ENCODE measurements at places on chromosomes 1 and 21.

DNA sequence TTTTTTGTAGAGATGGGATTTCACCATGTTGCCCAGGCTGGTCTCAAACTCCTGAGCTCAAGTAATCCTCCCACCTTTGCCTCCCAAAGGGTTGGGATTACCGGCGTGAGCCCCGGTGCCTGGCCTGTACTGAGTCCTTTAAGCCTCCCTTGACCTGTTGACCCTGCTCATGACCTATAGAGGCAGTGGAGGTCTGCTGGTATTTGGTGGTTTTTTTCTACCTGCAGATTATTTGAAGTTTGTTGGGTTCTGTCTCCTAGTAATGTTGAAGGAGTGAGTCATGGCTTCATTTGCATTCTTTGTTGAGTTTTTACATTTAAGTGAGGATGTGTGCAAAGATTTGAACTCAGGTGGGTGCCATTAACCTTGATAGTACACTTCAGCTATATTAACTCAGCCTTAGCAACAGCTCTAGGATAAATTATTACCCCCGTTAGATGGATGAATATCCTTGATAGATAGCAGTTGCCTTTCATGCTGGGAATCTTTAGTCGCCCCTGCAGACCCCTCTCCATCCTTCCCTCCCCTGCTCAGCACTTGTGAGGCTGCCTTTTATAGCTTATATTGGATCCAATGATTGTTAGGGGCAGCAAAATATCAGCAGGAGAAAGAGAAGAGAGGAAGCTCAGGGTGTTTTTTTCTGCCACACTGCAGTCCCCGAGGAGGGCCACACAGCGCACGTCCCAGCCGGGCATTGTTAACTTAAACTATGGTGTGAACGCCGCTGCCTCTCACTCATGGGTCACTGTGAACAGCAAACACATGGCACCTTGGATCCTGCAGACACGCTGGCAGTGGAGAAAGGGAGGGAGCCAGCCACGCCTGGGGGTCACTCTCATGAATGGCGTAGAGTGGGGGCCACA lies 14.9 kb upstream of the NPPB start:
- DNase-seq: no peak

- no peak for DNase-seq
Observed at GRCh38 chr1:204304067-204304466, 55.7 kb downstream of the PLEKHA6 start.

DNA sequence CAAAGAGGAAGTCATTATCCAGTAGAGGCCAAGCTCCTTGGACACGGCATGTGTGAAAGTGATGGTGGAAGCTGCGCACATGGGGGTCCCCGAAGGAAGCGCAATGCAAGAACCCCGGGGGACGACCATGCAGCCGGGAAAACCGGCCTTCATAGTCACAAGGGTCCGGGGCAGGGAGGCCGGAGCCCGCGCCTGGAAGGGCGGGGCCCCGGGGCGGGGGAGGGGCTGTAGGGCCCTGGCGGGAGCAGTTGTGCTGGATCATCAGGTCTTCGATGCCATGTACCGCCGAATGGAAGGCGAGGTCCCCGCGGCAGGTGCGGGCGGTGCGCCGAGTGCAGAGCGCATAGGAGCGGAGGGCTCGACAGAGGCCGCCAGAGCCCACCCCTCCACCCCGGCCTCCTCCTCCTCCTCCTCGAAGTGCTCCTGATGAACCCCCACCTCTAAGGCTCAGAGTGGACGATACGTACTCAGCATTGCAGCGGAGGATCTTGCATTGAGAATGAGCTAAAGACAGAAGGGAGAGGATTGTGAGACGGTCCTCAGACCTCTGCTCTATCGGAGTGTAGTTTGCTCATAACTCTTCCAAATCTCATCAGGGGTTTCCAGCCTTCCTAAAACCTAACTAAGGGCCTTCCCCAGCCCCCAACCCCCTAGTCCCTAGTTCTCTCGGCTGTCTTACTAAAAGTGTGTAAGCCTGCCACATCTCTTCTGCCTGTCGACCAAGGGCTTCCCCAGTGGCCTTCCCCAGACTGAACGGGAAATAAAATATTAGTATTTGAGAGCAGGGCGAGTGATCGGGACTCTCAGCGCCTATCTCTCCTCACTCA lies 2.1 kb downstream of the HJV start:
- DNase-seq: no peak

- peak; percentile 50 for DNase-seq
Observed at GRCh38 chr1:153532181-153532580, 3.6 kb downstream of the S100A6 start.

GRCh38 chr1:230186003-230186863 lies 119.2 kb downstream of the GALNT2 start:
- peak; percentile 47 for DNase-seq

DNA sequence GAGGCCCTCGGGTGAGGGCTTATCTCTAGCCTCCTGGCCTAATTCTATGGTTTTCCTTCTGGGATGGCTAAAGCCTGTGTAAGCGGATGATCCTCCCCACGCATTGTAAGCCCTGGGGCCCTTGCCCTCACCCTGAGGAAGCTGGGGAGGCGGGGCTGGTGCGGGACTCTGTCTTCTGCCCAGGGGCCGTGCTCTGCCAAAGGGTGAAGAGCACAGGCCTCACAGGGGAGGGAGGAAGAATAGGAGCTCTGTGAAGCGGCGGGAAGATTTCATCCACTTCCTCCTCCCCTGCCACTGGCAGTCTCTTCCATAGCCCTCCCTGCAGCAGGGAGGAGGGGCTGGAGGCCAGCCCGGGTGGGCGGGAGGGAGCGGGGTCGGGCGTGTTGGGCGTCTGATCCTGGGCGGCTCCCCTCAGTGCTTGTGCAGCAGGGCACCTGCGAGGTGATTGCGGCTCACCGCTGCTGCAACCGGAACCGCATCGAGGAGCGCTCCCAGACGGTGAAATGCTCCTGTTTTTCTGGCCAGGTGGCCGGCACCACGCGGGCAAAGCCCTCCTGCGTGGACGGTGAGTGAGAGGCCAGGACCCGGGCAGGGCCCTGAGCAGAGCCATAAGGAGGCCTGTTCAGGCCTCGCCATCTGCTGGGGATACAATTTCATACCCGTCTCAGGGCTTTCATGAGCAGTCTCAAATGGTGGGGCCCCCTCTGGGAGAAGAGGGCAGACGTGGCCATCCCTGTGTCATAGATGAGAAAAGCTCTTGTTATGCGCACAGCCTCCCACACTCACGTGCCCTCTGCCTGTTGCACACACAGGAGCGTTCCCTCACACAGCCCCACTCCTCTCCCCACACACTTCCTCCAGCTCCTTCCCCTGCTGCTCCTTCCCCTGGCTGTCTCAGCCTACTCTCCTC lies 7.7 kb upstream of the PPM1J start:
- DNase-seq: no peak

- no peak for DNase-seq
Observed at GRCh38 chr1:202577381-202577780, 132.9 kb downstream of the SYT2 start.

DNA sequence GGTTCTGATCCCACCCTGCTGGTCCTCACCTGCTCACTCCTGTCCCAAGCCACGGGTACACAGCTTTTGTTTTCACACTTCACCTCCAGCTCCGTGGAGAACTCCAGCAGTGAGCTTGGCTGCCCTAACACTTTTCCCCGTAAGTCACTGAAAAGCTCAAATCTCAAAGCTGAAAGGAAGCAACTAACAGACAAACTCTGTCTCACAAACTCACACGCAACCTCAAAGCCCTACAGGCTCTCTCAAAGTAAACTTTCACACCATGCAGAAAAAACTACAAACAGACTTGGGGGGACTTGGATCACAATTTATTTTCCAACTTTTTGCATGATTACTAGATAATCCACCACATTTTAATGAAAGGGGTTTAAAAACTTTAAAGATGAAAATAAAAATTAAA lies 88.3 kb downstream of the AK5 start:
- no peak for DNase-seq

DNA sequence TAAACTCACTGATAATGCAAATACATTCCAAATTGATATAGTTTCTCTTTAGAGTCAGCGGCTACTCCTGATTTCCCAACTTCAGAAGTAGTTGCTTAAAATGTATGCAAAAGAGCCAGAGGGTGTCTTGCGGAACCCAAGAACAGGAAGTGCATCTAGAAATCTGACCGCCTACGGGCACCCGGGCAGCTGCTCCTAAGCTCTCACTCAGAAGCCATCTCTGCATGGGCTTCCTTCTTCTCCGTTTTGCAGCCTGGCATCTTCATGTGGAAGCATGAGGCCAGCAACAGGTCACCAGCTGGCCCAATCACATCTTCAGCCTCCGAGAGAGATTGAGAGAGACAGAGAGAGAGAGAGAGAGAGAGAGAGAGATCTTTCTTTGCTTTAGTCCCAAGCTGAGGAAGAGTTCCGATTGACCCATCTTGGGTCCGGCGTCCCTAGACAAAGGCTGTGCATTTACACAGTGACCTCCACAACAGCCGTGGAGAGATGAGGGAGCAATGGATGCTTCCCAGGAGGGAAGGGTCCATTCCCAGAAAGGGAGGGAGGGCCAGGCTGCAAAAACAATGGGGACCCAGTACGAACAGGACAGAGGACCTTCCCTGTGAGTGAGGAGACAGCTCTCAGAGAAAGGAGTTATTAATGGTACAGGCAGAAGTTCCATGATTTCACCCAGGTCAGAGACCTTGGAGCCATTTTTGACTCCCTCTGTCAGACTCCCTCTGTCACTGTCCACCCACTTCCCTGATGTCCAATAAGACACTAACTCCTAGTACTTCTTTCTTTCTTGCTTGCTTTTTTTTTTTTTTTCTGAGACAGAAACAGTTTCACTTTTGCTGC lies 28.2 kb upstream of the SLC30A1 start:
- DNase-seq: no peak

DNA sequence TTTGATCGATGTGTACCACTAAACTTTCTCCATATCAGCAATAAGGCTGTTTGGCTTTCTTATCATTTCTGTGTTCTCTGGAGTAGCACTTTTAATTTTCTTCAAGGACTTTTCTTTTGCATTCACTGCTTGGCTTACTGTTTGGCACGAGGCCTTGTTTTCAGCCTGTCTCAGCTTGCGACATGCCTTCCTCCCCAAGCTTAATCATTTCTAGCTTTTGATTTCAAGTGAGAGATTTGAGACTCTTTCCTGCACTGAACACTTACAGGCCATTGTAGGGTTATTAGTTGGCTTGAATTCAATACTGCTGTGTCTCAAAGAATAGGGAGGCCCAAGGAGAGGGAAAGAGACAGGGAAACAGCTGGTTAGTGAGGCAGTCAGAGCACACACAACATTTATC lies 120.6 kb upstream of the KCND3 start:
- no peak for DNase-seq

- DNase-seq: no peak
Observed at GRCh38 chr1:218728898-218729565, 383.9 kb downstream of the TGFB2 start.

- DNase-seq: no peak
Observed at GRCh38 chr1:112673592-112674439, 643 bp upstream of the MOV10 start.

GRCh38 chr1:182834326-182834725 lies 4.8 kb upstream of the DHX9 start:
- DNase-seq: no peak

GRCh38 chr1:67616394-67616985 lies 68.5 kb upstream of the GADD45A start:
- no peak for DNase-seq

DNA sequence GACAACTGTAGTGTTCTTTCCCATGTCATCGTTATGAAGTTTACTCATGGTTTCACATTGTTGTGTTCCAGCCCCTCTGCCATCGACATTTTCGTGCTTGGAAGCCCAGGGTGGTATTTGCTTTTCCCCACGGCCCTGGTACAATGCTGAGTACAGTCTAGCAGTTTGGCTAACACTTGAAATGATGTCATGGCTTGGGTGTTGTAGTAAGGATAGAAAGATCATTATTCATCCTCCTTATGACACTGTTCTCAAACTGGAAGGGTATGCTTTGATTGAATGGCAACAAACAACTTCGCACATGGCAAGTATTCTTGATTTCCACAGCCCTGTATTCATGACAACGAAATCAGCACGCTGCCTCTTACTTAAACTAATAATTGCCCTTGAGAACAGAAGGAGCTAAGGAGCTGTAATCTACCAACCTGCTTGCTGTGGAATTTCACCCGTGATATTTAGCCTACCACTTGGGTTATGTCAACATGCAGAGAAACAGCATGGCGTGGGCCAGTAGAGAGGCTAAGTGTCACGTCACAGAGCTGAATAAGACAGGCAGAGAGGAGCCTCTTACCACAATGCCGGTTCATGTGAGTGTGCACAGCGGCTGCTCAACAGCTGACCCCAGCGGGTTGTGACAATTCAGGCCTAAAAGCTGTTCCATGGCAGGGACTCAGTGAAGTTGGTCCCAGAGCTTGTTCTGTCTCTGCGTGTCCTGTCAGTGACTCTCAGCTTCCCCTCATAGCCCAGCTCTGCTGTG lies 73.9 kb downstream of the KCNJ6 start:
- DNase-seq: no peak

- DNase-seq: no peak
Observed at GRCh38 chr1:37430103-37430985, 44.0 kb upstream of the ZC3H12A start.

- DNase-seq: no peak
Observed at GRCh38 chr1:222126052-222126451, 384.2 kb upstream of the DUSP10 start.

DNA sequence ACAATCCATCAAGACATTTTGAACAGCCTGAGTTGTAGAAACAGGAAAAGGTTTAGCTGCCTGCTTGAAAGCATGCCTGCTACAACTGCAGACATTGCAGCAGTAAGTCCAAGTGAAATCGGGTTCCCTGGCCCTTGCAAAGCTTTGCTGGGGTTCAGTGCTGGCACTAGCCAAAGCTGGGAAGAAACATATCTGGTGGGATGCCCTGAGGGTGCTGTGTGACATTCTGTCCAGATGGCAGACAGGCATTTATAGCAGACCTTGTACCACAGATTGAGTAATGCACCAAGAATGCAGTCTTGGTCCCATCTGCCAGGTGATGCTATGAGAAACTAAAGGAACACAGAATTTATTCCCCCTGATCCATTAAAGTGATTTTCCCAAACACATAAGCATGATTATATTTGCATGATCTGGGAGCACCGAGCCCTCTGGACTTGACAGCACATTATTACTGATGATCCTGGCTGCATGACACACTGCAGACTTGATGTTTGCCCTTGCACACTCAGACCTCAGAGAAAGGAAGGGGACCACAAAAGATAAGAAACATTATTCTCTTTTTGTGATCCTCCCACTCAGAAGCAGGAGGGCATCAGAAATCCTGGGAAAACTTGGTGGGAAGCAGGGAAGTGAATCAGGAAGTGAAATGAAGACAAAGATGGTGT lies 223.7 kb upstream of the FAM78B start:
- no peak for DNase-seq

Data from stimulated activated CD8-positive, alpha-beta memory T cell treated with anti-CD3 and anti-CD28 coated beads, Interleukin-4, amount 100 ng/mL, for 48 hours (primary cell).